ENCODE measurements at places on chromosomes 1 and 21. TPM values are rescaled to one million over a fixed set of nuclear protein-coding genes. Genes with fewer than 3 reads are reported as not detected.

KIF2C gene
- total RNA-seq, result 9.4 TPM

HMGCS2 gene
- 11.6 TPM for total RNA-seq

FCER1G gene
- 15.9 TPM for total RNA-seq

OSCP1 gene
- 12.4 TPM for total RNA-seq

LCE1B gene
- total RNA-seq, result not detected

PAPPA2 gene
- 4.6 TPM for total RNA-seq

TFF3 gene
- 6.8 TPM for total RNA-seq

Data from urinary bladder (tissue), 4 donors.